ENCODE measurements at places on chromosomes 11 and 22.

DNA sequence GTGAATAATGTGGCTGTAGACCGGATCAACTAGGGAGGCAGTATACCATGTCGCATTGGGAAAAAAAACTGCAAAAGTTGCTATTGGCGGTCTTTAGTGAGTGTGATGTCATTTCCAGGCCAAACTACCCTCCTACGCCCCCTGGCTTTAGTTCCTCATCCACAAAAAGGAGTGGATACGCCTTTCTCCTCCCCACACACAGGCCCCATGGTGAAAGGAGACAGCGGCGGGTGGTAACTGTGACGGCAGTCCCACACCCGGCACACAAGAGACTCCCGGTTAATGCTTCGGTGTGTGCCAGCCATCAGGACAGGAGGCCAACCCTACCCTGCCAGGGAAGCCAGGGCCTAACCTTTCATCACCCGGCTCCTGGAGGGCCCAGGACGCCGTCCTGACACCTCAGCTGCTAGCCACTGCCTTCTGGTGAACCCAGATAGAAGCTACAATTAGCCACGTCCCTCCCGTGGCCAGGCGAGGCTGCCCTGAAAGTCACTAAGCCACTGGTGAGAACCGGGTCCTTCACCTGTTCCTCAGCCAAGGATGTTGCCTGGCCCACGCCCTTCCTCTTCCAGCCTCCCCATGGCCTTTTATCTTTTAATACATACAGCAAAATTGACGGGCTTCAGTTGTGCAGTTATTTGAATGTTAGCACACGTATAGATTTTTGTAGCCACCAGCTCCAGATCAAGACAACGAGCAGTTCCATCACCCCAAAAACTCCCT lies 10.8 kb downstream of the TP53I11 start:
- DNase-seq: no peak

DNA sequence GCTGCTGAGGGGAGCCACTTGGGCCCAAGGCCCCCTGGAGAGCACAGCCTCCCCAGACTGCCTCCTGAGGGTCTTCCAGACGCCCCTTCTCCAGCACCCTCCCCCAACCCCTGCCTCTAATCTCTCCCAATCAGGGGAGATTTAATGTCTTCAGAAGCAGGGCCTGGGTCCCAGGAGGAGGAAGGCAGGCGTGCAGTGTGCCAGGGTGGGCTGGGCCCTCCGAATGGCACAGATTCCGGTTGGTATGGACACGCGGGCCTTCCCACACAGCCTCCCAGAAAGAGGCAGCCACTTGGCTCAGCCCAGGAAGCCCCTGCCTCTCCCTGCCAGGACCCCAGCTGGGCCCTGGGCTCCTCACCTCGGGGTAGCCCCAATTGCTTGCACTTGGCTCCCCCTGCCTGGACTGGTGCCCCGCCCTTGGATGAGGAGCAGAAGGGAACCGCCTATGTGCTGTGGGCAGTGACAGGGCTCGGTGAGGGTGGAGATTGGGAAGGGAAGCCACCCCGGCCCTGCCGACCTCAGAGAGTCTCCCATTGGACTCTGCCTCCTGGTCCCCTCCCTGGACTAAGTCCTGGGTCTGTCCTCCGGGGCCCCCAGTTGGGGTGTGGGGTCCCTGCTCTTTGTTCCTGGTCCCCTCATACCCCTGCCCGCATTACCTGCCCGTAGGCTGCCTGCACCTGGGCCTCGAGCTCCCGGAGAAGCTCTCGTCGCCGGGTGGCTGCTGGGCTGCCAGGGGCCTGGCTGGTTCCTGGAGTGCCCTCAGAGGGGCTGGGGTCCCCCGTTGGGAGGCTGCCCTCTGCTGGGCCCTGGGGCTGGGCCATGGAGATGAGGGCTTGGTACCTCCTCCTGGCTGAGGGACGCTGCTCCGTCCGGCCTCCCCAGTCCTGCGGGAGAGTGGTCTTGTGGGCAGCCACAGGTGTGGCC lies 572 bp upstream of the CABP2 start:
- DNase-seq: no peak

DNA sequence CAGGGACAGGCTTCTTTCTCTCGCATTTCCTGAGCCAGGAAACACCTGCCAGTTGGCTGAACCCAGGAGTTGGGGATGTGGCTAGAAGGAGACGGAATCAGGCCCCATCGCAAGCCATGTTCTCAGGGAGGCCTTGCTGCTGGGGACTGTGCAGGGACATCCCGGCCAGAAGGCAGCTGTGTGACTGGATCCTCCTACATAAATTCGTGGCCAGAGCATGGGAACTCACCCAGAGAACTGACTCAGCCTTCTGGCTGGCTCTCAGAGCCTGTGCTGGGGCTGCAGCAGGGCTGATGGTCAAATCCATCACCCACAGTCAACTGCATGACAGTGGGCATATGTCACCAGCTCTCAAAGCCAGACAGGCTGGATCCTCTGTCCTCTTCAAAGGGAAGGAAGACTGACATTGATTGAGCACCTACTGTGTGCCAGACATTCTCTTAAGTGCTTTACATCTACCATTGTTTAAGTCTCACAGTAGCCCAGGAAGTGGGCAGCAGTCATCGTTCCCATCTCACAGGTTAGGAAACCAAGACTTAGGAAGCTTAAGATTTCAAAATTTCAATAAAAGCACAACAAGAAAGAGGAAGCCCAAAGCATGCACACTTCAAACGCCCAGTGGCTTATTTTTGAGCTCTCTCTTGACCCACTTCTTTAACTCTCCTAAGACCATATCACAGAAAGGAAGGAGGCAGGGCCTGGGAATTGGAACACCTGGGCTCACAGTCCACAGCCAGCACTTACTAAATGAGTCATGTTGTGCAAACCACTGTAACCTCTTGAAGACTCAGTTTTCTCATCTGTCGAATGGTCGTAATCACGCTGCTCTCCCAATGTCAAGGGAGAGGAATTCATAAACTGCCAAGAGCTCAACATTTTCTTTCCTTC lies 30.9 kb upstream of the CACNG2 start:
- DNase-seq: no peak

GRCh38 chr11:64068705-64069400 lies 33.1 kb downstream of the FLRT1 start:
- no peak for DNase-seq

DNA sequence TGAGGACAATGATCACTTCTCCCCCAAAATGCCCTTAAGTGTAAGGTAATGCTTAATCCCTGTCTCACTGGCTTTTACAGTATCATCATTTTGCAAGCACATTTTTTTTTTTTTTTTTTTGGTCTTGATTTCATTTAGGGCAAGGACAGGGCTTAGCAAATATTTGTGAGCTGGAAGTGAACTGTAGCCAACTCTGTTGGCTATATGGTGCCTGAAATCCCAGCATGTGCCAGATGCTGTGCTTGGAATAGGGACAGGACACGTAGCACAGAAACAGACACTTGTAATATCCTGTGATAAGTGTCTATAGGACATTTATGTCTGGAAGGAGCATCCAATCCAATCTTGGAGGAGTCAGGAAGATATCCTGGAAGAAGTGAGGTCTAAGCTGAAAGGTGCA lies 198.3 kb downstream of the NAV2 start:
- no peak for DNase-seq

GRCh38 chr11:134511255-134511654 lies 99.2 kb upstream of the B3GAT1 start:
- no peak for DNase-seq

DNA sequence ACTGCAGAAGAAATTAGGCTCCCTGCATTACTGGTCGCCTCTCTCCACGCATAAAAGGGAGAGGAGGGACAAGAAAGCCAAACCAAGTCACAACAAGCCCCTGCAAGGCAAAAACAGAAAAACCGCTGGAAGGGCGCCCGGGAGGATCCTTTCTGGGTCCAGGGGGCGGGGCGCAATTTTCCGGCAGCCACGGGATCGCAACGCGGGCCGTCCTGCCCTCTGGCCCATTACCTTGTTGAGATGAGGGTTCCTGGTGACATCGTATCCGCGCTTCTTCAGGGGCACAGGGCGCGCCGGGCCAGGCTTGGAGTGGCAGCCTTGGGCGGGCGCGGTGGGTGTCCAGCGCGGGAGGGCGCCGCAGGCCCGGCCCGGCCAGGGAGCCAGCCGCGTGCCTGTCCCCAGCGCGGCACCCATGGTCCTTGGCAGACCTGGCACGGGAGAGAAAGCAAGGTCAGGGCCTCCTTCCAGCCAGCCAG lies 847 bp downstream of the ME3 start:
- no peak for DNase-seq

Data from naive B cell (primary cell).